ENCODE measurements at places on chromosomes 7 and 10. TPM values are rescaled to one million over a fixed set of nuclear protein-coding genes. Genes with fewer than 3 reads are reported as not detected.

The PRKCQ gene
- total RNA-seq: 6.5 TPM

The DPP6 gene
- total RNA-seq: 0.61 TPM

The RSPH10B2 gene
- 20.1 TPM for total RNA-seq

The PDZD7 gene
- total RNA-seq: 2.0 TPM

The NSUN6 gene
- total RNA-seq: 35.6 TPM

The MINDY4 gene
- 35.0 TPM for total RNA-seq

The DPYSL4 gene
- total RNA-seq: 0.76 TPM

The CTAGE6 gene
- 0.91 TPM for total RNA-seq

The ZWINT gene
- total RNA-seq: 9.0 TPM

DNA sequence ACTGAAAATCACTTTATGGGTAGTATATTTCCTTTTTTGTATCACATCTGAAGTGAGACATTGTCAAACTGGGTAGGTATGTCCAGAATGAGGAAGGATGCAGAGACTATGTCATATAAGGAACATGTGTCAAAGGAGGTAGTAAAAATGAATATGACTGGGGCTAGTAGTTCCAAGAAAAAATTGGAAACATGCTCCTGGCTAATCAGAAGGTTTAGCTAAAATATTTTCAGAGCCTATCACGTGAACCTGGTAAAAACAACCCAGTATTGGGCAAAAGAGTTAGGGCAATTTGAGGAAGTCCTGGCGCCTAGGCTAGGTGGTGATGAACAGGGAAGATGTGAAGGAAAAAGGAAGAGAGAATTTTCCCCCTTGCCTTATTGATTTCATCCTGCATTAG is 26.4 kb downstream of the ENTPD1 start:
- no peaks in the 10 kb centered on the region for H3K27me3 ChIP-seq
- no peak overlapping the region for H3K4me3 ChIP-seq
- H3K36me3 ChIP-seq: no peaks in the 10 kb centered on the region
- no peak for DNase-seq
- H3K4me1 ChIP-seq: peaks cover 3% of the 10 kb centered on the region

GRCh38 chr10:43595739-43596298 is 10.4 kb upstream of the ZNF485 start:
- no peak overlapping the region for H3K4me3 ChIP-seq
- peaks cover 4% of the 10 kb centered on the region for H3K4me1 ChIP-seq
- DNase-seq: no peak
- H3K27me3 ChIP-seq: no peaks in the 10 kb centered on the region
- no peak overlapping the region for H3K27ac ChIP-seq
- H3K36me3 ChIP-seq: no peaks in the 10 kb centered on the region

GRCh38 chr7:18312482-18312881 is 183.1 kb upstream of the HDAC9 start:
- H3K36me3 ChIP-seq: no peaks in the 10 kb centered on the region
- H3K4me1 ChIP-seq: peaks cover 4% of the 10 kb centered on the region
- H3K27me3 ChIP-seq: no peaks in the 10 kb centered on the region
- no peak overlapping the region for H3K27ac ChIP-seq

- no peak overlapping the region for H3K4me3 ChIP-seq
- no peak for DNase-seq
- H3K27me3 ChIP-seq: no peaks in the 10 kb centered on the region
- no peak overlapping the region for H3K27ac ChIP-seq
Measured at GRCh38 chr7:40105879-40106473, 28.4 kb downstream of the MPLKIP start.

DNA sequence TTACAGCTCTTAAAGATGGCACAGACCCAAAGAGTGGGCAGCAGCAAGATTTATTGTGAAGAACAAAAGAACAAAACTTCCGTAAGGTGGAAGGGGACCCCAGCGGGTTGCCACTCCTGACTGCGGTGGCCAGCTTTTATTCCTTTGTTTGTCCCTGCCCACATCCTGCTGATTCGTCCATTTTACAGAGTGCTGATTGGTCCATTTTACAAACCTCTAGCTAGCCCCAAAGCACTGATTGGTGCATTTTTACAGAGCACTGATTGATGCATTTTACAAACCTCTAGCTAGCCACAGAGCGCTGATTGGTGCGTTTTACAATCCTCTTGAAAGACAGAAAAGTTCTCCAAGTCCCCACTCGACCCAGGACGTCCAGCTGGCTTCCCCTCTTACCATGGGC is 16.8 kb upstream of the CCSER2 start:
- H3K27me3 ChIP-seq: no peaks in the 10 kb centered on the region
- H3K4me3 ChIP-seq: no peak overlapping the region
- no peak for DNase-seq
- no peaks in the 10 kb centered on the region for H3K36me3 ChIP-seq
- H3K4me1 ChIP-seq: peaks cover 18% of the 10 kb centered on the region

GRCh38 chr7:43768887-43769272 is 10.4 kb downstream of the BLVRA start:
- H3K4me3 ChIP-seq: no peak overlapping the region
- H3K4me1 ChIP-seq: peaks cover 9% of the 10 kb centered on the region
- DNase-seq: no peak
- H3K27me3 ChIP-seq: no peaks in the 10 kb centered on the region
- H3K27ac ChIP-seq: no peak overlapping the region

- H3K4me3 ChIP-seq: no peak overlapping the region
- no peak overlapping the region for H3K27ac ChIP-seq
- DNase-seq: no peak
- H3K36me3 ChIP-seq: no peaks in the 10 kb centered on the region
- H3K4me1 ChIP-seq: no peaks in the 10 kb centered on the region
Measured at GRCh38 chr10:126618466-126618865, 52.0 kb downstream of the C10orf90 start.

- no peaks in the 10 kb centered on the region for H3K27me3 ChIP-seq
- no peak overlapping the region for H3K27ac ChIP-seq
- H3K4me1 ChIP-seq: peaks cover 28% of the 10 kb centered on the region
- peaks cover 12% of the 10 kb centered on the region for H3K36me3 ChIP-seq
- H3K4me3 ChIP-seq: no peak overlapping the region
Measured at GRCh38 chr10:79394664-79395063, 47.4 kb downstream of the PPIF start.

- H3K4me1 ChIP-seq: no peaks in the 10 kb centered on the region
- H3K36me3 ChIP-seq: no peaks in the 10 kb centered on the region
- H3K27me3 ChIP-seq: no peaks in the 10 kb centered on the region
- H3K27ac ChIP-seq: no peak overlapping the region
- DNase-seq: no peak
- H3K4me3 ChIP-seq: no peak overlapping the region
Measured at GRCh38 chr10:29437871-29438270, 149.0 kb downstream of the LYZL1 start.

All from upper lobe of left lung (tissue), 6 donors.